ENCODE measurements at places on chromosomes 4 and X.

- DNase-seq = no peak
These were observed 266.1 kb upstream of the ANXA10 start for GRCh38 chr4:167826281-167826680.

GRCh38 chr4:136863756-136864155 is 668.5 kb downstream of the PCDH18 start:
- no peak for DNase-seq

DNA sequence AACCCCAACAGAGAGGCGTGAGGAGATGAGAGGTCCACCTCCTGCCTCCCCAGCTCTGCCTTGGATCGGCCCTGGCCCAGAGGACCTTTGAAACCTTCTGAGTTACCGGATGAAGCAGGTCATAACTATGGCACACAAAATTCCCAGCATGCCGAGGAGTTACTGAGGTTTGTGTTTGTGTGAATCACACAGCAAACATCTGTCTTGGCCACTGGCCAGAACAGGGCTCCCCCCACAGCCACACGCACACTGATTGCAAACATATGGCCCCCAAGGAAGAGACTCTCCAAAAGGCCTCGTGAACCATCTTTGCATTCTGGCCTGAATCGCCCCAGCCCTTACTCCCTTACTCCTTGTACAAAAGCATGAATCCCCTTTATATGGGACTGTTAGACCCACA is 18.9 kb downstream of the RPS4X start:
- no peak for DNase-seq

DNA sequence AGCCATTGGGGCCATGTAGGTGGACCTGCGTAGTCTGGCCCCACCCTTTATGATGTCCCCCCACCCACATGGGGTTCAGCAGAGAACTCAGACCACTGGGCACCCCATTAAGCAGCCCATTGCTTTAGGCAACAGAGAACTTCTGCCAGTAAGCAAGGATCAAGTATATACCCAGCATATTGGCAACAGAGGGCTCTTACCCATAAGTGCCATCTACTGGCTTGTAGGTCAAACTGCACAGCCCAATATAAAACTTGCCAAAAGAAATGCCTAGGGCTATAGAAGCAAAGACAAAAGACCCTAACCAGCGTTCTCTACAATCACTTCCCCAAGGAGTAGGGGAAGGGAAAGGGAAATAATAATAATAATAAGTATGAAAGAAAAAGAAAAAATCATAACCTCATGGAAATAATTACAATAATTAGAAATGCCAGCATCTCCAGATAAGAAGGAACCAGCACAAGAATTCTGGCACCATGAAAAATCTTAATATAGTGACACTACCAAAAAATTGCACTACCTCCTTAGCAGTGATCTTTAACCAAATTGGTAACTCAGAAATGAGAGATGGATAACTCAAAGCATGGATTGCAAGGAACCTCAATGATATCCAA is 1090.7 kb downstream of the FAT4 start:
- no peak for DNase-seq

- no peak for DNase-seq
These were observed 236.8 kb upstream of the VCX start for GRCh38 chrX:7606039-7606652.

GRCh38 chr4:86955888-86956451 is 21.2 kb downstream of the AFF1 start:
- no peak for DNase-seq

- no peak for DNase-seq
These were observed 311.8 kb upstream of the SMIM31 start for GRCh38 chr4:164442180-164442579.

DNA sequence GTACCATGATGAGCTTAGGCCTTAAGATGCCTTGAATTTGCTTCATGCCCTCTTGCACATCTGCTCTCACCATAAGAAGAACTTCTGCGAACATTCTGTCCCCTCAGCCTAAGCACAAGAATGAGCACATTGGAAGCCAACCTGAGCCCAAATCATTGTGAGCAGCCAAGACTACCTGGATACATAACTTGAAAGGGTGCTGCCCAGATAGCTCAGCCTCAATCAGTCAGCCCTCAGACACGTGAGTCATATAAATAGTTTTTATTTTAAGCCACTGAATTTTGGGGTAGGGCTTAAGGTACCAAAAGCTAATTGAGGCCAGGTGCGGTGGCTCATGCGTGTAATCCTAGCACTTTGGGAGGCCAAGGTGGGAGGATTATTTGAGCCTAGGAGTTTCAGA is 27.5 kb upstream of the BBS12 start:
- DNase-seq = no peak

DNA sequence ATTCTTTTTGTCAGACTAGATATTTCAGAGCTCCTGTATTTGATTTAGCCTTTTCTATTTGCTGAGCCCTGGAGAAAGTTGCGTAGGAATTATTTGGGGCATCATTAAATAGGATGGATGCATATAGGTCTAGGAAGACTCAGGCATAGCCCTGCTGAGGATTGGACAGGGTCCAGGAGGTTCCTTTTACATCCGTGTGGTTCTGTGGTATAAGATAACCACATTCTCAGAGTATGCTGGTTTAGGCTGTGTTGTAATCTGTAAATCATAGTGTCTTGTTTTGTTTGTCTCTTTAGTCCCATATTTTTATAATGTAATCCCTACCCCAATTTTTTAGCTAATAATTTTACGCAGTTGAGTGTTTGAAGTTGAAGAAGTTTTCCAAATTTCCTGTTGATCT is 513.7 kb downstream of the RPA4 start:
- no peak for DNase-seq

DNA sequence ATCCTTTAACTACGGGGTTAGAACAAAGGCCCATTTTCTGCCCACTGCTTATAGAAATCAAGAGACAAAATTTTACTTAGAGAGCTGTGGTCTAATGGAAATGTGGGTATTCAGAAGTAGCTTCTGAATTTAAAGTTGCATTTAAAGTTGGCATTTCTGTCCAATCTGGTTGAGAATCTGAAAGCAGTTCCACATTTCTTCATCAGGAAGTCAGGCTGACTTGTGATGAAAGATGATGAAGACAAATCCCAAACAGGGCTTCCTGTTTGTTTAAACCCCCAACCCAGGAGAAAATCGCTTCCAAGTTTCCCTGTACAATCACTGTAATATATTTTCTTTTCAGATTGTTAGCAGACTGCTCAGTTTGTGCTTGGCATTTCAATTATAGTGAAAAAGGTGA is 345.3 kb downstream of the SPRY1 start:
- no peak for DNase-seq

DNA sequence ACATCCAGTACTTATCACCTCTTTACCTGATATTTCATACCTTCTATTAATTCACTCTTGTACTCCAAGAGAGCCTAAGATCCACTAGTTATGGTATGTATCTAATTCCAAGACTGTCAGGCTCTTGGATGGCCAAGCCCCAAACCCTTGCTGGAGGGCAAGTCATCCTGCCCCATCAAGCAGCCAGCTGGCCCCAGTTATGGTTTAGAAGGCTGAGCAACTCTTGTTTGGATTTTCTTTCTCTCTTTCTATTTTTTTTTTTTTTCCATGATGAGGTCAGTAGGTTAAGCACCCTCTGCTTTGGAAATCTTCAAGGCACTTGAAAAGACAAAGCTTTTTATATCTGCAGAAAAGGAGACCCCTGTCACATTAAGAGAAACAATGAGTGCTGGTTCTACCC is 10.9 kb upstream of the FGF16 start:
- DNase-seq = no peak

DNA sequence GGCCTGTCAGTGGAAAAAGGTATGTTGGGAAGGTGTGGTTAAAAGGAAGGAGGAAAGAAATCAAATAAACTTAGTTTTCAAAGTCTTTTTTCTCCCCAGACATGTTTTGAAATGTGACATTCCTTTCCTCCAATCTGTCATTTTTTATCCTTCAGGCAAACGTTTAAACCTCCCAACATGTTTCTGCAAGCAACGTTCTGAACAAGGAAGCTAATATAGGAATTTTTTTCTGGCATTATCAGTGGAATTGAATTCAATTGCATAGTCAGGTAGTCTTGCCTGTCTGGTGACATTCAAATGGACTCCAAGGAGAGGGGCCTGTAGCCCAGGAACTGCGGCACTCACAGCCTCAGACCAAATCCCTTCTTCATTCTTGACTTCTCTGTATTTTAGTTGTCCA is 30.0 kb upstream of the RASSF6 start:
- no peak for DNase-seq

GRCh38 chrX:23887451-23887850 is 20.3 kb downstream of the APOO start:
- no peak for DNase-seq

DNA sequence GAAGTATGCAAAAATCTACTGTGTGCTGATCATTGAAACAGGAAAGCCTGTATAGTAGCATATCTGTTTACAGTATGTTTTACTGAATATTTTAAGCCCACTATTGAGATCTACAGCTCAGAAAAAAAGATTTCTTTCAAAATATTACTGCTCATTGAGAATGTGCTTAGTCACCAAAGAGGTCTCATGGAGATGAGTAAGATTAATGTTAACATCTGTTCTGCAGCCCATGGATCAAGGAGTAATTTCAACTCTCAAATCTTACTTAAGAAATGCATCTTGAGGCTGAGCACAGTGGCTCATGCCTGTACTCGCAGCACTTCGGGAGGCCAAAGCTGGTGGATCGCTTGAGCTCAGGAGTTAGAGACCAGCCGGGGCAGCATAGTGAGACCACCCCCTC is 3.3 kb downstream of the RNF4 start:
- no peak for DNase-seq

DNA sequence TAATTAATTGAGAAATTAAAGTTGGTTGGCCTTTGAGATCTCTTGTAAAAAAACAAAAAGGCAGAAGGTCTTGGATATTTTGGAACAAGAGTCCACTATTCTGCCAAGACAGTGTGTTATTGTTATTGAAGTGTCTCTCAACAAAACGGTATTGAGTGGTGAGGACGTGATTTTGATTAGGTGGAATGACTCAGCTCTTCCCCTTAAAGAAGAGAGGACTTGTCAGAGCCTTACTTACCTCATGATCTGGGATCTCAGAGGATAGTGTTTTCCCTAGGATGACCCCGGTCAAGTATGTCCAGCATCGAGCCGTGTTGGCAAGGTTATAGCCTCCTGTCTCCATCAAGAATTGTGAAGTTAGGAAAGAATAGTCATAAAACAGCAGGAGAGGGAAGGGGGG is 110.9 kb downstream of the HDAC8 start:
- DNase-seq = no peak

GRCh38 chr4:25811374-25811690 is 51.5 kb downstream of the SEL1L3 start:
- no peak for DNase-seq

DNA sequence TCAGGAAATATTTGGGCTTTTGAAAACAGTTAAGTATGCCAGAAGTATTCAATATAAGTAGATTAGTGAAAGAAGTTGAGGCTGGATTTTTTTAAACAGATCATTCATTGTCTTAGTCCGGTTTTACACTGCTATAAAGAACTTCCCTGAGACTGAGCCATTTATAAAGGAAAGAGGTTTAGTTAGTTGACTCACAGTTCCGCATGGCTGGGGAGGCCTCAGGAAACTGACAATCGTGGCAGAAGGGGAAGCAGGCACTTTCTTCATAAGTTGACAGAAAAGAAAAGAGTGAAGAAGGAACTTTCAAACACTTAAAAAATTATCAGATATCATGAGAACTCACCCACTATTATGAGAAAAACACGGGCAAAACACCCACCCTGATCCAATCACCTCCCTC is 31.1 kb upstream of the CYLC1 start:
- DNase-seq = no peak

- no peak for DNase-seq
These were observed 797.6 kb upstream of the AADAT start for GRCh38 chr4:170887396-170887795.

GRCh38 chr4:20423420-20423819 is 171.7 kb downstream of the SLIT2 start:
- DNase-seq = no peak

DNA sequence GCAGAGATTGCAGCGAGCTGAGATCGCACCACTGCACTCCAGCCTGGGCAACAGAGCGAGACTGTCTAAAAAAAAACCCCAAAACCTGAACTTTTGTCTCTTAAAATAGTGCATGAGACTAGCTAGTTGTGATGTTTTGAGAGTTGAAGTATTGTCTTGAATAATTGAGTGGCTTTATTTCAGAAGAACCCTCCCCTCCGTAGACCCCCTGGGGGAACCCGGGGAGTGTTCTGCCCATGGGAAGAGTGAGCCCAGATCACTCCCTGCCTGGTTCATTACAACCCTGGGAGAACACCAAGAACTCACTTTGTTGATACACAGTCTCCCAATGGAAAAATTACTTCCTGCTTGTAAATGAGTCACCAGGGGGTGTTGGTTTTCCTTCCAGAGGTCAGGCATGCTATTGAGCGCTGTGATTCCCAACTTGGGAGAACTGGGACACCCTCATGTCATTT is 65.3 kb upstream of the SHISA3 start:
- DNase-seq = no peak

DNA sequence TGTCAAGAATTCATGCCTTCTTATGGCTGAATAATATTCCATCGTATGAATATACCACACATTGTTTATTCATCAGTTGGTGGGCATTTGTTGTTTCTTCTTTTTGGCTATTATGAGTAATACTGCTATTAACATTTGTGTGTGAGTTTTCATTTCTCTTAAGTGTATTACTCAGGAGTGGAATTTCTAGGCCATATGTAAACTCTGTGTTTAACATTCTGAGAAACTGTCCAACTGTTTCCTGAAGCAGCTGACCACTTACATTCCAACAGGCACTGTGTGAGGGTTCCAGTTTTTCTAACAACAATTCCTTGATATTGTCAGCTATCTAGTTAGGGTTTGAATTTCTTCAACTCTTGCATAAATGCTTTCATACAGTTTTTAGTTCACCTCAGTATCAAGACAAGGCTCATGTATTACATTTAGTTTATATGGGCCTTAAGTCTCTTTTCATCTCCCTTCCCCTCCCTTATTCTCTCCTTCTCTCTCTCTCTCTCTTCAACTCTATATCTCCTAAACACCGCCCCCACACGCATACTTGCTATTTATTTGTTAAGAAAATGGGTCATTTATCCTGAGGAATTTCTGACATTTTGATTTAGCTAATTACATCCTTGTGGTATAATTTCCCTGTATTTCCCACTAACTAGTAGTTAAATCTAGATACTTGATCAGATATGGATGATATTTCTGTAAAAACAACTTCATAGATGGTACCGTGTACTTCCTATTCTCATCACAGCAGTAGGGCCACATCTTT is 77.4 kb downstream of the WDR19 start:
- DNase-seq = no peak

- no peak for DNase-seq
These were observed 198.6 kb downstream of the MAGEB5 start for GRCh38 chrX:26414534-26414933.

- DNase-seq = no peak
These were observed 73.5 kb downstream of the IRF2 start for GRCh38 chr4:184400891-184401290.

Measured in RWPE2 (cell line).